ENCODE measurements at places on chromosomes 2 and 18.

- no peak for DNase-seq
These were observed 9.9 kb downstream of the SNRPG start for GRCh38 chr2:70283500-70284191.

- no peak for DNase-seq
These were observed 325.5 kb upstream of the HS6ST1 start for GRCh38 chr2:128644156-128644555.

DNA sequence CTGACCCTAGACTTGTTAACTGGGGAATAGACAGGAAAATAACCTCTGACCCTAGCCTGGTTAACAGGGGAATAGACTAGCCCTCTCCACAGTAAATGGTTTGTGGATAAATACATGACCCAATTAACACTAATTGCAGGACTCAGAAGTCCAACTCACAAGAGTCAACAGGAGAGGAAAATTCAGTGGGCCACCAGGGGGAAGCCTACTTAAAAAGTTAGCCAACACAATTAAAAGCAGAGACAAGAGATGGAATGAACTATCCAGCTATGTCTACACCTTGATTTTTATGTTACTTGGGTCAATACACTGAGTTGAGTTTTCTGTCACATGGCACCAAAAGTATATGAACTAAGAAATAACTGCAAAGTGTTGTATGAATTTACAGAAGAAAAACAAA, 158.8 kb upstream of the SLC39A10 start:
- DNase-seq = no peak

- DNase-seq = no peak
These were observed 44.9 kb downstream of the SERTAD2 start for GRCh38 chr2:64608867-64609226.

GRCh38 chr2:200786826-200787225, 24.9 kb upstream of the BZW1 start:
- DNase-seq = peak; percentile 47

DNA sequence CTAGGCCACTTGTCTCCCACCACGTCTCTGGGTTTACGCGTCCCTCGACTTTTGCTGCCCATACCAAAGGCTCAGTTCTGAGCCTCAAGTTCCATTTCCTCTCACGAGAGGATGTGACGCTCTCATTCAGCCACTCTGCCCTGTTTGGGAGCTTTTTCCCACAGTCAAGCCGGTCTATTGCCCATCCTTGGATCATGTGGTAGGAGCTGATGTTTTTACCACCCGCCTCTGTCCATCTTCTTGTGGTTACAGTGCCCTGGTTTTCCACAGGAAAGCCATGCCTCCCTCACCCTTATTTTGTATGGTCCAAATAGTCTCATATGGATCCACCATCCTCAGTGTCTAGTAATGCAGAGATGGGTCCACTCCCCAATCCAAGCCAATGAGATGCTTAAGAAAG, 20.4 kb downstream of the FBXO36 start:
- DNase-seq = no peak

GRCh38 chr2:6812857-6813530, 52.7 kb downstream of the CMPK2 start:
- DNase-seq = no peak

DNA sequence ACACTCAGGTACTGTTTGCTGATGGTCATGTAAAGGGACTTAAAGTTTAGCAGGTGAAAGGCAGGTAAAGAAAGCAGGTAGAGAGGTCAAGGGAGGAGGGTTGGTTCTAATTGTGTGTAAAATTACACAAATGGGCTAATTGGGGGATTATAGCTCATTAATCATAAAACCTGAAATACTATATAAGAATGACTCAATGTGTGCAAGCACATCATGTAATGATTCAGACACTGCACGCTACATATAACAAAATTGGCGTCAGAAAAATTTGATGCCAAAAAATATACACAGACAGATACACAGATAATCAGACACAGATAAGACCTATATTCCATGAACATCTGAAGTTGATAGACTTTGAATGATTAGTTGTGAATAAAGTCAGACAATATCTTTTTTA, 120.7 kb upstream of the LMAN1 start:
- no peak for DNase-seq

DNA sequence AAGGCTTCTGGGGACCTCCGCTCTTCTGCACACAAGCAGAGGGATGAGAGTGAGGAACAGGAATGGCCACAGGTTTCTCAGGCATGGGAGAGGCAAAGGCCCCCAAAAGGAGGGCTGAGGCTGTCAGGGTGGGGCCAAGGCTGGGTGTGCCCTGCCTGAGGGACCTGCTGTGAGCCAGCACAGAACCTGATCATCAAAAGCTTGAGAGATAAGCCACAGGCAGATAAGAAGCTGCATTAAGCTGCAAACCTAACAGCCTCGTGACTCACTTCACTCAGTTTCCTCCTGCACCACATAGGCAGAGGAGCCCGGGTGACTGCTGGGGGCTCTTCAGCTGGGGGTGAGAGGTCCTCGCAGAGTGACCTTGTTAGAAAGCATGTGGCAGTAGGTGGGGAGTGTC, 64.5 kb upstream of the LAPTM4A start:
- DNase-seq = no peak

Measured in AG20443 (cell line).